ENCODE measurements at places on chromosomes 3 and 15.

- DNase-seq = no peak
Observed at GRCh38 chr15:57730876-57731275, 24.4 kb downstream of the POLR2M start.

- no peak for DNase-seq
Observed at GRCh38 chr3:184696697-184697096, 15.2 kb downstream of the MAGEF1 start.

- no peak for DNase-seq
Observed at GRCh38 chr3:38826001-38826400, 10.0 kb upstream of the SCN10A start.

DNA sequence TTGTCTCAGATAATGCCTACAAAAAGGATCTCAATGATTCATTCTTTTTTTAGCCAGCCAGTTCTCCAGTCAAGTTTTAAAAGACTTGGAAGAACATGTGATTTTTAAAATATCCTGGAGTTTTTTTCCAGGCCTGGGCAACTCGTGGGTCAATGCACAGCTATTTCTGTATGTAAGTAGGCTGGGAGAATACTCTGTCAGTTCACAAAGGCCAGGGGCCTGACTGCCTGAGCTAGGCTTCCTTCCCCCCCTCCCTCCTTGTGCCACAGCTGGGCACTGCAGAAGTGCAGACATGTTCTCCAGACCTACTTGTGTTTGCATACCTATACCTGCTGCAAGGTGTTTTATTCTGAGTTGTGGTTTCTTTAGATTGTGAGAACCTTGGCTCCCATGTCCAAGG, 43.7 kb downstream of the CTDSPL start:
- no peak for DNase-seq

- DNase-seq = no peak
Observed at GRCh38 chr15:69272891-69273290, 25.8 kb upstream of the PAQR5 start.

- DNase-seq = no peak
Observed at GRCh38 chr15:96321639-96322535, 8.6 kb upstream of the NR2F2 start.

- no peak for DNase-seq
Observed at GRCh38 chr3:111197485-111197884, 125.9 kb downstream of the NECTIN3 start.

DNA sequence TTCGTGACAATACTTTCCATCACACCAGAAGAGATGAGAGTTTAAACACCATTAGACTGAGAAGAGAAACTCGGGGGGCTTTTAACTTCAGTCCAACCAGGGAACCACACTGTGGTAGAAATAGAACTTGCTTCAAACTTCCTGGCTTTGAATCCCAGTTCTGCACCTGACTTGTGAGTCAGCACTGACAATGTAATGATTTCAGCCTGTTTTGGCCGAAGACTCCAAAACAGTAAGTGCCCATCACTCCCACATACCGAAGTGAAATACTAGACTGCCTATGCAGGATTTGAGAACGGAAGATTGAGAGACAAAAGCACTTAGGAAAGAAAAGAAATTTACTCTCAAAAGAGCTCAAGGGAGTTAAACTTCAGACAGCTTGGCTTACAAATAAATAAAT, 27.0 kb downstream of the C2CD4B start:
- no peak for DNase-seq

- no peak for DNase-seq
Observed at GRCh38 chr15:38053776-38054175, 119.3 kb downstream of the TMCO5A start.

DNA sequence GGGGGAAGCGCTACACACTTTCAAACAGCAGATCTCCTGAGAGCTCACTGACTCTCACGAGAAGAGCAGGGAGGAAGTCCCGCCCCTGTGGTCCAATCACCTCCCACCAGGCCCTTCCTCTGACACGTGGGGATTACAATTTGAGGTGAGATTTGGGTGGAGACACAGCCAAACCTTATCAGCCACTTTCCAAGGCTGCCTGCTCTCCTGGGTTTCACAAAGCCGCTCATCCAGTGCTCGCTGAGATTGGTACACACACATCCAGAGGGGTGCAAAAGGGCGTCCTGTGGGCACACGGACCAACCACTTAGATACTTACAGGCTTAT, 23.1 kb downstream of the XXYLT1 start:
- no peak for DNase-seq

GRCh38 chr15:74893627-74894026, 3.8 kb downstream of the MPI start:
- DNase-seq = peak; percentile 24

- DNase-seq = no peak
Observed at GRCh38 chr15:85889956-85890619, 95.4 kb upstream of the KLHL25 start.

GRCh38 chr3:58334506-58334884, 1.8 kb downstream of the PXK start:
- DNase-seq = no peak

- DNase-seq = no peak
Observed at GRCh38 chr3:175091426-175092114, 232.4 kb downstream of the NAALADL2 start.

DNA sequence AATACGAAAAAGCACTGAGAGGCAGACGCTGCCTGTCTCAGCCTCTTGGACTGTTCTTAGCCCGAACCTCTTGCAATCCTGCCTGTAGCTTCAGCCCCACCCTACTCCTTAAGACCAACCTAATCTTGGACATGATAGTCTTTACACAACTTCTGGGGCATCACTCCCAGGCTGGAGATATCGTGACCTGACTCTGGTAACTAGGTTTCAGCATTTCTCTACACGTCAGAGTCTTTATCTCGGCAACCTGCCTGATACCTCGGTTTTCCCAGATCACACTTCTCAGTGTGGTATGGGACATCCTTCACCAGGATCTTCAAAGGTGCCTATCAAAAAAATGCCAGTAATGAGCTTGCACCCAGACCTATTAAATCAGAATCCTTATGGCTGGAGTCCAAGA, 590.2 kb upstream of the KCNMB2 start:
- no peak for DNase-seq

DNA sequence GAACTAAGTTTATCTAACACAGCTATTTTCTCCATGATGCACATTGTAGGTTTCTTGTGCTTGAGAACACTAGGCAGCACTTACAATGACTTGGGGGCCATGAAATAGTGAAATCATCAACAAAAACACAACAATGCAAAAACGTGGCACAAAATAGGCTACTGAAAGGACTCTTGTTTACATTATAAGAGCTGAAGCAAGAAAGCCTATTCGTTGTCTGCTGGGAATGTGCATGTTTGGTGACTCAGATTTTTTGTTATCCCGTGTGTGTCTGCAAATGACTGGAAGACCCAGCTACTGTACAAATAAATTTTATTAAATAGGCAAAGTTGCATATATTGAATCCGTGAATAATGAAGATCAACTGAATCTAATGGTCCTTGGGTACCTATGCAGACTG, 85.0 kb downstream of the TCF12 start:
- DNase-seq = no peak

GRCh38 chr15:68061171-68061570, 7.1 kb downstream of the PIAS1 start:
- DNase-seq = no peak

DNA sequence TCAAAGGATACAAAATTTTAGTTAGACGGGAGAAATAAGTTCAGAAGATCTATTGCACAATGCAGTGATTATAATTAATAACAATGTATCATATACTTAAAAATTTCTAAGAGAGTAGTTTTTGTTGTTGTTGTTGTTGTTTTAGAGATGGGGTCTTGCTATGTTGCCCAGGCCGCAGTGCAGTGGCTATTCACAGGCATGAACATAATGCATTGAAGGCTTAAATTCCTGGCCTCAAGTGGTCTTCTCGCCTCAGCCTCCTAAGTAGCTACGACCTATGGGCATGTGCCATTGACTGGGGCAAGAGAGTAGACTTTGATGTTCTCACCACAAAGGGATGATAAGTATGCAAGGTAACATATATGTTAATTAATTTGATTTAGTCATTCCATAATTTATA, 7.5 kb downstream of the STRIT1 start:
- DNase-seq = no peak

DNA sequence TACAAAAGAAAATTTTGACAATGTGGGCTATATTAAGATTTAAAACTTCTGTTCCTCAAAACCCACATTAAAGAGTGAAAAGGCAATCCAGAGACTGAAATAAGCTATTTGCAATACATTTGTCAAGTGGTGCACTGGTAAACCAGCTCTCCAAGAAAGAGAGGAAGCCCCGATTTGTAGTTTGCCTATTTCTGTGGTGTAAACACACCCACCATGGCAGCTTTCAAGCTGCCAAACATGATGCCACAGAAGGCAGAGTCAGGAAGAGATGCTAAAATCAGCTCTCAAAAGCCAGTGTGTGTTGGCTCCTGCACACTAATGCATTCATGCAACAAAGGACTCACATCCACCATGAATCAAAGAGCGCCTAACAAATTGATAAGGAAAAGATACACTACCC, 17.5 kb downstream of the RFTN1 start:
- DNase-seq = no peak

GRCh38 chr3:56157693-56158362, 310.4 kb downstream of the ERC2 start:
- DNase-seq = no peak

DNA sequence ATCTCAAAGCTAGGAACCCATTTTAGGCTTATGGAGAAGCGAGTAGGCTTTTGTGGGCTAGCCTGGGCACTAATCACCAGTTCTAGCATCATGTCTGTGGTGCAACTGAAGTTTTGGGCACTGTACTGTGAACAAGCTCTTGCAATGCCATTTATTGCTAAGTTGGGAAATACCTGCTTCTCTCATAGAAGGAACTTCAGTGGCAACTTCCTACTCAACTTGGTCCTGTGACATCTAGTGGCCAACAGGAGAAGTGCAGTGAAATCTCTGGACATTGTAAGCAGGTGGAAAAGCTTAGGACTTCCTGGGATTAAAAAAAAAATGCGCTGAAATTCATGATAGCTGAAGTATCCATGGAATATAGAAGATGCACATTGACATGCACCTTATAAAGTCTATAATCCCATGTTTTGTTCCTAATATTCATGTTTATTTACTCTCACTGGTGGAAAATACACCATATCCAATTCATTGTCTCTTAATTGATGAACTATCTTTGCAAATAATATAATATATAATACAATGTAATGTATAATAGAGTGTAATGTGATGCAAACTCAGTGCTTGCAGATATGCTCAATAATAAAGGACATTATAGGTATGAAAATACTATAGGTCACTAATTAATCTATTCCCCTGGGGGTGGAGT, 6.5 kb upstream of the ALDH1A3 start:
- peak; percentile 16 for DNase-seq

DNA sequence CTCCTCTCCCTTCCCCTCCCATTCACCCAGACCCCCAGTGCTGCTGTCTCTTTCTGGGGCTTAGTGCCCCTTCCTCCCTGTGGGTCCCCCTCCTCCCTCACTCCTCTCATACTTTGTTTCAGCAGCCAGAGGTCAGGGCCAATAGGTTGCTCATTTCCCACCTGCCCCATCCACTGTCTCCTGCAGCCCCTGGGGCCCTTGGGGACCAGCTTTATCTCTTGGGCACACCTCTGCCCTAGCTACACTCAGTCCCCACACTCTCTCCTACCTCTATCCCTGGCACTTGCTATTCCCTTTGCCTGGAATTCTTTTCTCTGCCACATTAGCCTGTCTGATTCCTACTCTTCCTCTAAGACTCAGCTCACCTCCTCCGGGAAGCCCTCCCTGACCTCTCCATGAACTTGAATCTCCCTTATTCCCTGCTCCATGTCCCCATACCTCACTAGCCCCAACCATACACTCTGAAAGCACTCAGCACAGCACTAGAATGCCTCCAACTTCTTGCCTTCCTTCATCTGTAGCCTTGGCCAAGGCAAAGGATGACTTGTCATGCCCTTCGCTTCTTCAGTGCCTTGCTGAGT, 14.6 kb downstream of the ANPEP start:
- no peak for DNase-seq

DNA sequence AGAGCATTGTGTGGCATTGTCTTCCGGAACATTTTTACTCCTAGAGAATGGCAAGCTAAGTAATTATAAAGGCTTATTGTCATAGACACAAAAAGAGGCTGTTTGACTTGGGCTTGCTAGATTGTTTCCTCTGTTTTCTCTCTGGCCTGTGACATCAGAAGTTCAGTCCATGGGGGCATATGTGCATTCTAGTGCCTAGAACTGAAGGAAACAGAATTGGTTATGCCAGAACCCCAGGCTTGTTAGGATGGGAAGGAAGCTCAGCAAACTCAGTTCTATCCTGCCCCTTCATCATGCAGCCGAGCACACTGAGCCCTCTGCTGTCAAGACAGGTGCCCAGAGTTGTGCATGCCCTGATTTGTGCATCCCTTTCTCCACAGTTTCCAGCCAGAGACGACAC, 131.3 kb downstream of the PDE8A start:
- DNase-seq = no peak

- DNase-seq = no peak
Observed at GRCh38 chr15:20659265-20659664, 117.7 kb upstream of the GOLGA6L6 start.

GRCh38 chr3:133121450-133121849, 83.3 kb downstream of the TMEM108 start:
- no peak for DNase-seq

DNA sequence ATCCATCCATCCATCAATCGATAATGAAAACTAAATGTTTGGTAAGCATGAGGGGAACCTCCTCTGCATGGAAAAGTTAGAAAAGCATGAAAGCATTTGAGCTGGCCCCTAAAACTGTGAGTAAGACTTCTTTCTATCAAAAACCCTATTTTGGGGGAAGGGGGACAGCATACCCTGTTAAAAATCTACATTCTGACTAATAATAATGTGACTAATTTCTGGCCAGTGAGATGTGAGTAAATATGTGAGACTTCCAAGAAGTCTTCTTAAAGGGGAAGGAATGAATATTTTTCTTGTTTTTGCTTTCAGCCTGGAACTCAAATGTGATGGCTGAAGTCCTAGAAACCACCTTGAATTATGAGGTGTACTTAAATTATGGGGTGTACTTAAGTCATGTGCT, 54.9 kb downstream of the C3orf85 start:
- no peak for DNase-seq

DNA sequence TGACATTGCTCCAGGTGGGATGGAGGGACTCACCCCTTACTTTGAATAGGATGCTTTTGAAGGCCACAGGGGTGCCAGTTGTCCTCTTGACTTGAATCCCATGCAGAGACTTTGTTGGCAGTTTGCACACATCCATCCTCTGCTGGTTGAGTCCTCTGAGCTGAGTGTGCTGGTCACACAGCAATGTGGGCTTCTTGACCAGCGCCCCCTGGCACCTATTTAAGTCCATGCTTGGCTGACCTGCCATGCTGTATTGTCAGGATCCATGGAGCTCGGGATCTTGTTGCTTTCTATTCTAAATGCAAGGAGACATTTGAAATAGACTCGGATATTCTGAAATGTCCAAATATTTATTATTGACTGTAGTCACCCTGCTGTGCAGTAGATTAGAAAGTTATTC, 19.8 kb downstream of the RAB7A start:
- DNase-seq = no peak
